ENCODE measurements at places on chromosomes 2 and 18.

GRCh38 chr18:48835119-48835518 lies 115.6 kb downstream of the SMAD7 start:
- DNase-seq: no peak

- no peak for DNase-seq
These were observed 11.1 kb downstream of the CAVIN2 start for GRCh38 chr2:191835539-191836350.

GRCh38 chr2:11767779-11768178 lies 21.3 kb downstream of the LPIN1 start:
- no peak for DNase-seq

DNA sequence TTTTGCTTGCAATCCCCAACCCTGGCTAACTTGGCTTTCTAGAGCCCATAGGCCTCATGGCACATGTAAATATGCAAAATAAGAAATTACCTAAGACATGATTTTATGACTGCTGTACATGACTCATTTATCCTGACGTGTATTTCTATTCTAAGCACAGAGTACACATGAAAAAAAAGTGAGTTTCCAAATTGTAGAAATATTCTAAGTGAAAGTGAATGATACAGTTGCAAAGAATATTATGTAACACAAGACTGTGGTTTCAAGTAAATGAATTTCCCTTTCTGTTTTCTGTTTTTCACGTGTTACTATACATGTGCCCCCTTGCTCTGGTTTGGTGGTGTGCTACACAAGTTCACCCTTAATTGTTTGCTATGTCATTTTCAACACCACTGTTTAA lies 162.4 kb downstream of the LRP1B start:
- no peak for DNase-seq

DNA sequence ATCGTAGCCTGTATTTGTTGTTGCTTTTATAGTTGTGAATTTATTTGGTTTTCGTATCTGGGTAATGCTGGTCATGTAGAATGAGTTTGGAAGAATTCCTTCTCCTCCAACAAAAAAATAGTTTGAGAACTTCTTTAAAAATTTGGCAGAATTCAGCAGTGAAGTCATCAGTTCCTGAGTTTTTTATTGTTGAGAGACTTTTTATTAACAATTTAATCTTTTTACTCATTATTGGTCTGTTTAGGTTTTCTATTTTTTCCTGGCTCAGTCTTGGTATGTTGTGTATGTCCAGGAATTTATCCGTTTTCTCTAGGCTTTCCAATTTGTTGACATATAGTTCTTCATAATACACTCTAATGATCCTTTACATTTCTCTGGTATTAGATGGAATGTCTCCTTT lies 1613.3 kb upstream of the PIK3C3 start:
- DNase-seq: no peak

DNA sequence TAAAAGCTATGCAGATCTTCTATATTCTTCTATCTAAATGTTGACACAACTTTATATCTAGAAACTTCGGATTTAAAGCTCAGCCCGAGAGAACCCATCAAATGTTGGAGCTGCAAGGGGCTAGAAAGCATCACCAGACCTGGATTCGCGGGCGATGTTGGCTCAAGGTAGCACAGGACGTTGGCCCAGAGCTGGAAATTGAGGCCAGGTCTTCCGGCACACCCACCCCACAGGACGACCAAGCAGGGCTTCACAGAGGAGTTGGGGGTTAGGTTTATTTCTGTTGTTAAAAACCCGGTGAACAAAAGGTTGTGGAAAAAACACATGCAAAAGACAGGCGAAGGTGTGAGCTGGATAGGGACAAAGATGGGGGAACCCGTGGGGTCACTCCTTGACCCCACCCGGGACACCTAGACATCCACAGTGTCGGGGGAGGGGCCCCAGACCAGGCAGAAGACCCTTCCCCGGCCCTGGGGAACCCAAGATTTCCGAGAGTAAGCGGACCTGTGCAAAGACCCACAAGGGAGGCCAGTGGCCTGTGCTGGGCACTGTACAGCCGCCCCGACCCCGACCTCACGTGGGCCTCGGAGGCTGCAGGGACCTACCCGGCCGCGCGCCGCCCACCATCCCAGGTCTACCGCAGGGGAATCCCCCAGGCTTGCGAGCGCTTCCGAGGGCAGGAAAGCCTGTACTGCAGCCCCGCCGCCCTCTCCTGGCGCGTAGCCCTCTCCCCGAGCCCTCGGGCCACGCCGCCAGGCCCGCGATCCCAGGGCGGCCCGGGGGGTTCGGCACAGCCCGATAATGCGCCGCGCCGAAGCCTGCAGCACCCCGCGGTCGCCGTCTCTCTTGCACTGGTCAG lies 1.8 kb upstream of the AGBL5 start:
- DNase-seq: peak; percentile 30

- no peak for DNase-seq
These were observed 41.5 kb upstream of the GPC1 start for GRCh38 chr2:240393831-240394410.

- no peak for DNase-seq
These were observed 13.5 kb downstream of the HNMT start for GRCh38 chr2:137977790-137978189.

- no peak for DNase-seq
These were observed 1.4 kb downstream of the CCT7 start for GRCh38 chr2:73235315-73236028.

GRCh38 chr18:58087928-58088690 lies 44.1 kb downstream of the NEDD4L start:
- no peak for DNase-seq

- no peak for DNase-seq
These were observed 108.9 kb downstream of the SATB2 start for GRCh38 chr2:199348871-199349270.

GRCh38 chr2:41410011-41410410 lies 637.8 kb upstream of the PKDCC start:
- no peak for DNase-seq

GRCh38 chr2:110865188-110865587 lies 132.8 kb downstream of the ACOXL start:
- no peak for DNase-seq

- no peak for DNase-seq
These were observed 342.6 kb downstream of the CELF4 start for GRCh38 chr18:37222999-37223378.

GRCh38 chr2:48233005-48233404 lies 296.9 kb upstream of the STON1 start:
- no peak for DNase-seq

- DNase-seq: no peak
These were observed 33.5 kb upstream of the GPC1 start for GRCh38 chr2:240401781-240402551.

DNA sequence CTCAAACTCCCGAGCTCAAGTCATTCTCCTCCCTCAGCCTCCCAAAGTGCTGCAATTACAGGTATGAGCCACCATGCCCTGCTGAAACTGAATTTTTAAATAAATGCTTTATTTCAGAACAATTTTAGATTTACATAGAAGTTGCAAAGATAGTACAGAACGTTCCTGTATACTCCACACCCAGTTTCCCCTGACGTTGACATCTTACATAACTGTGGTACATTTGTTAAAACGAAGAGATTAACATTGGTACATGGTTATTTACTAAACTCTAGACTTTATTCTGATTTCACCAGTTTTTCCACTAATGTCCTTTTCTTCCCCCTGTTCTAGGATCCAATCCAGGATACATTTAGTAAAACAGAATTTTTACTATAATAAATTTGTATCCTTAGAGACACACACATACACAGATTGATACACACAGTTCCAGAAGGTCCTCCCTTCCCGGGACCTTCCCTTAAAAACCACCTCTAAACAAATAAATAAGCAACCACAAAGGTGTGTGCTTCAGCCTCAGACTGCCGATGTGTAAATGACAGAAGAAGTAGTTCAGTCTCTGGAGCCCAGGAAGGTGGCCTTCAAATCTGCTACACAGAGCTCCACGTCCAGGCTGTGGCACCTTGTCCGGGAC lies 6.9 kb downstream of the NEU2 start:
- DNase-seq: no peak

DNA sequence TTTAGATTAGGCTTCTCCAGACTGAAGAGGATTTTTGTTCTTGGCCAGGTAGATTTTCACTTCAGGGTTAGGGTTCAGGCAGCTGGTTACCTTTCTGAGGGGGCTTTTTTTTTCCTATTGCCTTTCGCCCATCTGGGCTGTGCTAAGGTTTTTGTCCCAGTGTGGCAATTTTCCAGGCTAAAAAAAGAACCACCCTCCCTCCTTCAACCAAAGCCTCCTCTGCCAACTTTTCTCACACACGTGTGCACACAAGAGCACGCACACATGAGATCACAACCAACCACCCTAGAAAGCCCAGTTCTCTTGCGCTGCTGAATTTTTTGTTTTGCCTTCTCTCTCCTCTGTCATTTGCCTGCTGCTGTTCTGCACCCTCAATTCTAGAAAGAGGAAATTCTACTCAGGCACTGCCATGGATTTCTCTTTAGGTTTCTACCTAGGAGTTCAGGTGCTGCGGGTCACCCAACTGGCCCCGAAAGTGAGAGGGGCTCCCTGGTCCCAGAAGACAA lies 8.5 kb upstream of the CXCR4 start:
- DNase-seq: no peak

DNA sequence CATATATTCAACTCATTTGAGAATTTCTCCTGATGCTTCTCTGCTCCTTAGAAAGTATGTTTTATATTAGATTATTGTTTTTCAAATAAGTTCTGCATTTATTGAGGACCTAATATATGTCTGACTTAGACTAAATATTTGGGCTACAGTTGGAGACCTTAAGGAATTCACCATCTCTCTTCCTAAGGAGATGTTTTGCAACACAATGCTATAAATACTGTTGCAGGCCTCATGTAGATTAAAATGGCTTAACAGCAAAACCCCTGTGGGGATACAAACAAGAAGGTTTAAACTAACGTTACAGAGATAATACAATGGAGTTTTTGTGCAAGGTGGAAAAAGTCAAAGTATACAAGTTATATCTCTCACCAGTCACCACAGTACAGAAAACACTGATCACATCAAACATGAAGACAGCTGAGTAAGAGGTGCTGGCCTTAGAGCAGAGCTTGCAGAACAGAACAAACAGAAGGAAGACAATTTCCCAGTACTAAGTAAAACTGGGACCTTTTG lies 20.1 kb upstream of the BMPR2 start:
- no peak for DNase-seq

DNA sequence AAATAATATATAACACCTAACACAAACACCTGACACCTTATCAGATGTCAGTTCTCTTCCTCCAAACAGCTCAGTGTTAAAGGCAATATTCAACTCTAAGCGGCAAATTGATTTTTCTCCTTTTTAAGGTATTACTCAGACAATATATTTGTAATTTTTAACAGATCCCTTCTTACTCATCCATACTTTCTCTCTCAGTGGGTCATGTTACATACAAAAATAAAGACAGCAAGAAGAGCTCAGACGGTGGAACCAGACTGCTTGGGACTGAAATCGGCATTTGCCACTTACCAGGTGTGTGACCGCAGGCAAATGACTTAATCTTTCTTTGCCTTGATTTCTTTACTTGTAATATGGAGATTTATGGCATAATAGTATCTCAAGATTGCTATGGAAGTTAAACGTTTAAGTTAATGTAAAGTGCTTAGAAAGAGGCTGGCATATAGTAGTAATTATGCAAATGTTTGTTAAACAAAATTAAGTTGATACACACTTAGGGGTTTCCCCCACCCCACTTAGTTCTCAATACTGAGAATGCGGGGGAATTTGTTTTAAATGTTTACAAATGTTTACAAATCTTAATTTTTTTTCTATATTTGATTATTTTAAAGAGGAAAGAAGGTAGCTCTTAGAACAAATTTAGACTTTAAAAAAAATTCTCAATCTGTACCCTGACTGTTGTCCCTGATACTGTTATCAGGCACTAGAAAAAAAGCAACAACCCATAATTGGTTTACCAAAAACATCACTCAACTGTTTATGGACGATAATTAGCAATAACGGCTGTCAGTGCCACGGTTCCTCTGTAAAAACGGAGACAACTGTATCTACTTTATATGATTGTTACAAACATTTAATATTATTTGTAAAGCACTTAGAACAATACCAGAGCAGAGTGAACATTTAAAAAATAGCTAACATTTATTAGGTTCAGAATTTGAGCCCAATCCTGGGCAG lies 25.6 kb downstream of the MAP3K2 start:
- DNase-seq: no peak

DNA sequence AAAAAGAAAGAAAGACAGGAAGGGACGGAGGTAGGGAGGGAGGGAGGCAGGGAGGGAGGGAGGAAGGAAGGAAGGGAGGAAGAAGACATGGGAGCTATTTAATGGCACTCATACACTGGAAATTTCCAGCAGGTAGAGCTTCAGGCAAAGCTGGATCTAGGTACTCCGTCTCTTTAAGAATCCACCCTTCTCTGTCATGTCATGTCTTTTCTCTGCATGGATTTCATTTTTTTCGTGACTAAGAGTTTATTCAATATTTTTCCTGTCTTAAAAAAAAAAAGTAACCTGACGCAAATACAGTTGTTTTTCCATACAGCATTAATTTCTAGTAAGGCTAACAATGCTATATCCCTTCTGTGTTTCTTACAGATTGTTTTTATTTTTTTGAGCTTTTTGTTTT lies 56.3 kb upstream of the MCFD2 start:
- DNase-seq: no peak

DNA sequence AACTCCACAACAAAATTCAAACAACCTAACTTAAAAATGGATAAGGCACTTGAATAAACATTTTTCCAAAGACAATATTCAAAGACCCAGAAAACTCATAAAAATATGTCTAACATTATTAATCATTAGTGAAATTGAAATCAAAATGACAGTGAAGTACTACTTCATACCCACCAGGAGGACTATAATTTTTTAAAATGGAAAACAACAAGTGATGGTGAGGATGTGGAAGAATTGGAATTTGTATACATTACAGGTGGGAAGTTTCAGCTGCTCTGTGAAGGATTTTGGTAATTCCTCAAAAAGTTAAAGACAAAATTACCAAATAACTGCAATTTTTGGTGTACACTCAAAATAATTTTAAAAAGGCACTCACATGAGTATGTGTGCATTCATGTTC lies 920.0 kb downstream of the TDRD15 start:
- DNase-seq: no peak

DNA sequence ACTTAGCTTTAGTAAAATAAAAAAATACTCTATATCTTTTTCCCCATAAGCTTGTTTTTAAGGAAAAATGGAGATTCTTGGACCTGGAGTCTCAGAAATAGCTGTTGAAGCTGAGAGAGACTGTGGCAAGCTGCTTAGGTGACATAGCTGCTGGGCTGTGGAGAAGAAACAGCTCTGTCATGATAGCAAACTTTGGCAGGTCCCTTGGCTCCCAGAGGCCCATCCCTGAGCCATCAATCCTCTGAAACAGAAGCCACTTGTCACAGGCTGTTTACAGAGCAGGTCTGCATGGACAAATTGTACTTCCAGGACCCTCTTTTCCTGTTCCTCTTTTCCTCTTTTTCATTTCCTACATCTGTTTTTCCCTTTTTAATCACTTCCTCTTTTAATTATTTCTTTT lies 1370.1 kb upstream of the CRIM1 start:
- DNase-seq: no peak
